Stimulated activated CD4-positive, alpha-beta T cell treated with anti-CD3 and anti-CD28 coated beads, TNF-alpha, amount 100 ng/mL, for 48 hours (primary cell): ENCODE measurements at places on chromosomes 11 and 22.

DNA sequence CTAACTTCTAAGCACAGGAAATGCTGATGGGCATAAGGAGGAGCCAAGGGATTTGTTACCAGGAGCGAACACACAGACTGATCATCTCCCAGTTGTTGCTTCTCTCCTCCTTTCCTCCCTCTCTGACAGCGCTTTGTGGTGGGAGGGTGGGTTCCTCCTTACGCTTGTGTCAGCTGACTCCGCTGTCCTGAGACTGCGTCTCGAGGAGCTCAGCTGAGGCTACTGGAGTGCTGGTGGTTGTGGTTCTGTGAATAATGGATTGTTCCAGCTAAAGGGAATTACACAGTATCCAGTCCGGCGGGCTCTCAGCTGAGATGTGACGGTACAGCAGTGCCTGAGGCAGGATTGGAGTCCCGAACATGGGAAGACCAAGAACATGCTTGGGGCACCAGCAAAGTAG, 113.4 kb downstream of the CTNND1 start:
- no peak for DNase-seq

GRCh38 chr22:44206696-44207095, 26.0 kb downstream of the PARVG start:
- no peak for DNase-seq

- no peak for DNase-seq
Measured at GRCh38 chr22:37223965-37224551, 11.8 kb upstream of the SSTR3 start.

DNA sequence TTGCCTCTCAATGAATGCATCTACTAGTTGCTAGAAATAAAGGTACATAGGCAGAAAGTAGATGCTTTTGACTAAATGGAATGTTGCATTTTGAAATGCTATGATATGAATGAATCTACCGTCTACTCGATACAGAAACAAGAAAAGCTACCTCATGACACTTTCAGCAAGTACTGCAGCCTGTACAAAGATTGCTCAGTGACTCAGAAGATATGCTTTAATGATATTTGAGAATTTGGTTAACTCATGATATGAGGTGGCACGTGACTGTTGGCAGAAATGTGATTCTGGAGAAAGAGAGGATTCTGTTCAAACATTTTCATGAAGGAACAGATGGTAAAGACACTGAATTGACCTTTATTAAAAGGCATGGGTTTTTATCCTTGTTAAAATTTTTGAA, 76.0 kb downstream of the HSD17B12 start:
- no peak for DNase-seq

GRCh38 chr22:40560551-40560950, 76.0 kb downstream of the MRTFA start:
- DNase-seq = no peak

- no peak for DNase-seq
Measured at GRCh38 chr11:73940801-73941570, 9.8 kb upstream of the DNAJB13 start.

DNA sequence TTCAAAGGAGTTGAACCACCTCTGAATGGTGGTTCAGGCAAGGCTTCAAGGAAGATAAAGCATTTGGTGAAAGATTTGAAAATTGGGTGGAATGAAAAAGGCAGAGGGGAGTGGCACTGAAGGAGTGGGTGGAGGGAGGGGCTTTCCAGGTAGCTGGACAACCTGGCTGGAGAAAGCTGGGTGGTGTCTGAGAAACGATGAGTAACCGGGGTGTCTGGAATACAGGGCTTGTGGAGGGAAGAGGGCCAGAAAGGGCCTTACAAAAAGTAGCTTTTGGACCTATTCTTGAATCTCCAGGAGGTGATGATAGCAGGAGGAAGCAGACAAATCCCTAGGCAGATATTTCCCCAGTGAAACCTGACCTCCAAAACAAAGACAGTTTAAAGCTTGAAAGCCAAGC, 99.3 kb downstream of the RASSF10 start:
- no peak for DNase-seq

GRCh38 chr11:65355013-65355775, 643 bp downstream of the TIGD3 start:
- DNase-seq = no peak

DNA sequence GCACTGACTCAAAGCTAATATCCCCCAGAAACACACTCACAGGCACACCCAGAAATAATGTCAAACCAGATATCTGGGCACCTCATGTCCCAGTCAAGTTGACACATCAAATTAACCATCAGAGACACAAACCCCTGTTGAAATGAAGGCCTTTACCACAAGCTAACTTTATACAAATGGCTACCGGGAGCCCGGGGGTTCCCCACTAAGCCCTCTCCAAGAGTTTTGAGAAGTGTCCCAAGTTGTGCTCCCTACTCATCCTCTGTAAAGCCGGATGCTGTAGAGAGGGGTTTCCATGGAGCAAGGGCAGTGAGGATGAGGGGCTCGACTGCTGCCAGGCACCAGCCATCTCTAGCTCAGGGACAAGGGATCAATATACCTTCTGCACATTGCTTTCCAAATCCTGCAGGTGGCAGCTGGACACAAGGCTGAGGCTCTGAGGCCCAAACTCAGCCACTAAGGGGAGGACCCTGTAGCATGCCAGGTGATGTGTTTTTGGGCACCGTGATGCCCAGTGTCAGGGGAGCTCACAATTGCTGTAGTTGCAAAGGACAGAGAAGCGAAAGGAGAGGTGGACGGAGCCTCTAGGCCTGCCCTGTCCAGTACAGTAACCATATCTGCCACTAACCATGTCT, 145.7 kb downstream of the TTC17 start:
- no peak for DNase-seq

DNA sequence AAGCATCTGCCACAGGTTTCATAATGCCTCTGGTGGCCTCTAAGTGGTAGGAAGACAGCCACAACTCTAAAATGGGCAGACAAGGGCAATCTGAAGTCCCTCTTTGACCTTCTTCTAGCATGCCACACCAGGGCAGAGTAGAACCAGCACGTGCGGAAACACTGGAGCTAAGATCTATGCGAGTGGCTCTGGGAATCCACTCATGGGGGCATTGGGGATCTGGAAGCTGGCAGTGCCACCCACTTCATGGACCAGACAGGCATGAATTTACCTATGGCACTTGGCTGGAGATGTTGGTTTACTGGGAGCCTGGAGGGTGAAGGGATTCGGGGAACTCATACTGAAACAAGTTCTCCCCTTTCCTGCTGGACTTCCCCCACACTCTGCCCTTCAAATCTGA, 337.4 kb downstream of the MIAT start:
- DNase-seq = no peak

- no peak for DNase-seq
Measured at GRCh38 chr11:123580137-123580536, 74.3 kb downstream of the SCN3B start.

- no peak for DNase-seq
Measured at GRCh38 chr11:20311444-20311843, 52.1 kb upstream of the HTATIP2 start.

DNA sequence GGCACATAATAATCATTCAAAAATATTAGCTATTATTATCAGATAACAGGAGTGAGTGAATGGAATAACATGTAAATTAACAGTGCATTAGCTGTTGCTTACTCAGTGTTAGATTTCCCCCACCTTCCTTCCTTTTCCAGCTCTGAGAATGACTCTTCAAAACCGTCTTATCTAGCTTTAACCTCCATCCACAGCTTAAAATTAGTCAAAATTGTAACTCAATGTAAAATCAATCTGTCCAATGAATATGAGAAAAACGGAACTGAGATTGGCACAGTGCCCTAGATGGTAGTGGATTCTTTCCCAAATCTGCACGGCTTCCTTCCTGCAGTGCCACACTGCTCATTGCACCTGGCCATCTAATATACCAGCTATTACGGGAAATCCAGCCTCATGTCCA, 156.8 kb upstream of the BDNF start:
- no peak for DNase-seq
